ENCODE measurements at places on chromosomes 2 and 18.

GRCh38 chr2:95032868-95033603 lies 7.5 kb downstream of the MAL start:
- no peak for DNase-seq

DNA sequence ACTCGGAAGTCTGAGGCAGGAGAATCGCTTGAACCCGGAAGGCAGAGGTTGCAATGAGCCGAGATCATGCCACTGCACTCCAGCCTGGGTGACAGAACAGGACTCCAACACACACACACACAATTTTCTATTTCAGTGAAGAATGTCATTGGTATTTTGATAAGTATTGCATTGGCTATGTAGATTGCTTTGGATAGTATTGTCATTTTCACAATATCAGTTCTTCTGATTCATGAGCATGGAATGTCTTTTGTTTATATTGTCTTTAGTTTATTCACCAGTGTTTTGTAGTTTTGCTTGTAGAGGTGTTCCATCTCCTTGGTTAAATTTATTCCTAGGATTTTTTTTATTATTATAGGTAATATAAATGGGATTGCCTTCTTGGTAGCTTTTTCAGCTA lies 693.4 kb upstream of the SYT4 start:
- DNase-seq: no peak

- DNase-seq: no peak
Observed at GRCh38 chr2:168217920-168218319, 29.5 kb downstream of the STK39 start.

- DNase-seq: no peak
Observed at GRCh38 chr2:41483982-41484857, 563.6 kb upstream of the PKDCC start.

- no peak for DNase-seq
Observed at GRCh38 chr18:4107049-4107467, 348.0 kb downstream of the DLGAP1 start.

DNA sequence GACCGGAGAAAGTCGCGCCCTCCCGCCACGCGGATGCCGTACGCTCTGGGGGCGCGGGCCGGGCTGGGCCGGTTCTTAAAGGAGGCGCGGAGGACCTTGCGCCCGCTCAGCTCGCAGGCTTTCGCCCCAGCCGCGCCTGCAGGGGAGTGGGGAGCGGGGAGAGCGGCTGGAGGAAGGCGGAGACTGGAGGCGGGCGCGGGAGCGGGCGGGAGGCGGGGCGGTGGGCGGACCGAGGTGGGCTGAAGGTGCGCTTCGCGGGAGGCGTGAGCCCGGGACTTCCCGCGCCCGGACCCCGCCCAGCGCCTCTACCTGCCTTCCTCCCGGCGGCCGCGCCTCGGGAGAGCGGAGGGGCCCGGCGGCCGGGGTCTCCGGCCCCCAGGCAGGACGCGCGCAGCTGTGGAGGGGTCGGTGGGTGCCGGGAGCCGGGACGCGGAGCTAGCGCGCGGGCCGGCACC lies at the start of gene ADRA2B:
ADRA2B (minus strand) TSS at position 148 of the 455 bp plus-strand sequence. CDS start 422 bp downstream, outside the sequence.
- DNase-seq: peak; percentile 54
